NCI-H1694 treated with DMSO at 0.1 percent for 48 hours (cell line): ENCODE measurements at places on chromosomes 5 and 9.
A peak's percentile ranks its signal among the peaks of the same experiment; 100 is the strongest.

DNA sequence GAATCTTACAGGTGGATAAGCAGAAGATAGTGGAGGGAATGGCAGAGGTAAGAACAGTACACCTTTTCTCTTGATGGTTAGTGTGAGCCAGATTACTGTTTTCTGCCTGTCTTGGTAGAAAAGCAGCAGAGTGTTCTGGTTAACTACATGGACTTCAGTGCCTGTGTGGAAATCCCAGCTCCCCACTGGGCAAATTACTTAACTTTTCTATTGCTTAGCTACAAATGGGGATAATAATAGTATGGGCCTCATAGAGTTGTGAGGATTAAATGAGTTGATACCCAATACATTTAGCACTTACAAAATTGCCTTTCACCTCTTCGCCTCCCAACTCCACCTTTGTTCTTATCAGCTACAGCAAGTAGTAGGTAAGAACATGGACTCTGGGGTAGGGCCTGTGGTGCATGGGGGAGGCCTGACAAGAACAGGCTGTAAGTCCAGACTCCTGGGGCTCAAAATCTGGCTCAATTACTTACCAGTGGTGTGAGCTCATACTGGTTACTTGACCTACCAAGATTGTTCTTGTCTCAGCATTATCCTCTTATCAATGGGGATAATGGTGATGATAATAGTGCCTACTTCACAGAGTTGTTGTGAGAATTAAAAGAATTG is 125.1 kb downstream of the LIFR start:
- no peak for DNase-seq

DNA sequence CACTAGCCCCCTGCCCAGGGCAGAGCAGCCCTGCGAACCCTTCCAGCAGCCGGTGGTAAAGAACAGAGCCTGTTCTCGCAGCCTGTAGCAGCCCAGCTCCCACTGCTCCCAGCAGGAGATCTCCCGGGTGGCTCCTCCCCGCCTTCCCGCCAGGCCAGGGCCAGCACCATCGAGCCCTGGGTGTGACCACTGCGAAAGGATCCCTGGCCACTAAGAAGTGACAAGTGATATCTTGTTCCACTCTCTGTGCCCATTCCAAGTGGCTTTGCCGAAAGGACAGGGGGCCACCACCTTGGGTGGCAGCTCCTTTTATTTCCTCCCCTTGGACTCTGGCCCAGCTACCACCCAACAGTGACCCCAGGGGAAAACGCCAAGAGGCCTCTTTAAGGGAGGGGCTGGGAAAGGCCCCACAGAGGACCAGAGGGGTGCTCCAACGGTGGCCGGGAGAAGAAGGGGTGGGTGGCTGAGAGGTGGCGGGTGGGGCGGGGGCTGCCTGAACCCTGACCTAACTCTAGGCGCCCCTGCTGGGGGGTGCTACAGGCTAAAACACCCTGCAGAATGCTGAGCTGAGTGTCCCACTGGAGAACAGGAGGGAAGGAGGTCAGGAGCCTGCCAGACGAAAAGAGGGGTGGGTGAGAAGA is 1.6 kb downstream of the NACC2 start:
- DNase-seq = no peak

DNA sequence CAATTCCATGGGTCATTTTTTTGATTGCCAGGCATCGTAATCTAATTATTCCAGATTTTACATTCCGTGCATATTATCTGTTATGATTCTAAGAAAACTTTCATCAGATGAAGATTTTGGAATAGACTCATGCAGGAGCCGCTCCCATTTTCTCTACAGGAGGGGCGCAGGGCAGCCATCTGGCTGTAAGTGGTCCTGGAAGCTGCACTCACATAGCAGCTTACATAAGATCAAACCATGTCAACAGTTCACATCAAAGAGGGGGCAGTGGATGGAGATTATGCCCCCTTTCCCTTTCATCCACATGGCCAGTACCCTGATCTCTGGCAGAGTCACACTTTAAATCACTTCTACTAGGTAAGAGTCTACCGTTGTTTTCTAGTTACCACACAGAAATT is 73.3 kb upstream of the PCA3 start:
- no peak for DNase-seq

DNA sequence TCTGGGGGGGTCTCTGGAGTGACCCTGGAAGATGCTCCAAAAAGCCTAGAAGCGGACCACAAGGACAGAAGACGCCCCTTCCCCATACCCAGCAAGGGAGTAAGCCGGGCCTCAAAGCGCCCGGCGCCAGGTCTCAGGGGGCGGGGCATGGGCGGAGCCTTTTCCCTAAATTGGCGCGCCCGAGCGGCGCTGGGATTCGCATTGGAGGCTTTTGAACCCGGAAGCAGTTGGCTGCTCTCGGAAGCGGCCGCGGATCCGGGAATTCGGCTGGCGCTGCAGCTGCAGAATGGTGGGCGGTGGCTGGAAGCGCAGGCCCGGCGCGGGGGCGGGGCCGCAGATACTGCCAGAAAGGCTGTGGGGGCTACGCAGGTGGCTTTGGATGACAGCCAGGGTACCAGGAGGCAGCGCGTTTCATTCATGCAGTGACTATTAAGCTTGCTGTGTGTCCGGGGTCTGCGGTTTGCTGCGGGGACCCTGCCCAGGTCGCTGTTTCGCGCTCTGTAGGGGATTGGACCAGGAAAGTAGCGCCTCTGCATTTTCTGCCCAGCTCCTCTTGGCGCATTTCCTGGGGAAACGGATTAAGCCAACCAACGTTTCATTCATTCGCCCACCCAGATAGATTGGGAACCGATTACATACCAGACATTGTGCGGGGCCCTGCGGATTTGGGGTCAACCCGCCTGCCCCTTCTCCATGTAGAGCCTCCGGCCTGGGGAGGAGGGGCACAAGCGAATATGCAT is 83.0 kb upstream of the FREM1 start:
- peak; percentile 87 for DNase-seq

DNA sequence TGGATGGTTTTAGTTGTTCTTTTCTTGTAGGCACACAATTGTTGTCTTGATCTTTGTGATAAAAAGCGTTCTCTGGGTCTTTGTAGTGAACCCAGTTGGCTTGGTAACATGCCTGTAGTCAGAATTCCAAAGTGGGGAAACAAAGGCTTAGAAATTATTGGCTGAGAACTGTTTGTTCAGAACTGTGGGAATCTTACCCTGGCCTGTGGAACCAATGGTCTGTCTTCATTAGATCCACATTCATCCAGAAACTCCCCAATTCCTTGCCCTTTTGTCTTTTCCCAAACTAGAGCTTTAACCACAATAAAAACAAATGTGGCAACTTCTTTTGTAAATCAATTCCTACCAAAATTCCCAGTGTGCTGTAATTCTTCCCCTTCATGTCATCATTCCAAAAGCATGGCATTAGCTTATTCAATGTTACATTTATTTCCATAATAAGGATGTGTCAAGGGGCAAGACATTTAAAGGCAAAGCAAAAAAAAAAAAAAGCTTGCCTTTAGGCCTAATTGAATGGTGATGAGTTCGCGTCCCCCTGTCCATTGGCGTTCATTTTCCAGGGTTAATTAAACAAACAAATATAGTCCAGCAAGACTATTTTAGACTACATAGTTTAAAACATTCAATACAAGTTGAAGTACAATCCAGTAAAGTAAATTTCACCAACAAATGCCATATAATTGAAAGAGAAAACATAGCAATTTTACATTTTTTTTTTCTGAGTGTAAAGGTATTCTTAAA is 249.8 kb upstream of the ZNF608 start:
- no peak for DNase-seq

DNA sequence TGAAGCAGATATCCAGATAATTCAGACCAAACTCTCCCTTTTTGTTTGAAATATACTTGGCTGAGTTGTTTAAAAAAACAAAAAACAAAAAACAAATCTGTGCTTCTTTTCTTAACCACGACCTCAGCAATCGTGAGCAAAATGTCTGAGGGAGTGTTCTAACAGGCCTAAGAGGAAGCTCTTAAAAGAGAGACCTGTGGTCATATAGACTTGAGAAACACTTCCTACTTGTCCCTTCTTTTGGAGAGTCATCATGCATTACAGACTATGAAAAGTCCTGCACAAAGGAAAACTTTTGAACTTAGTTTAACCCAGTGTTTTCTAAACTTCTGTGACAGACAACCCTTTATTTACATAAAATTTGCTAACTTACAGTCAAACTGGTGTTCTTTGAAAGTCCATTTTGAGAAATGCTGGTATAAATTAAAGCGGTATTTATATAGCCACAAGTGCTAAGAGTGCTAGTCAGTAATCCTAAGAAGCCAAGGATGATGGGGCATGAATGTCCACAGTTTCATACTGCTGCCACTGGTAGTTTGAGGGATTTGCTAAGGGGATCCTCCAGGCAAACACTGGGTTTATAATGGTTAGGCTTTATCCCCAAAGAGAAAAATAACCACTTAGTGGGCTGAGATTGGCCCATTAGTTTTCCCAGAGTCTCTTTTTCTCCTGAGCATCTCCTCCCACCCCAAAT is 199.8 kb downstream of the LRRC70 start:
- no peak for DNase-seq

DNA sequence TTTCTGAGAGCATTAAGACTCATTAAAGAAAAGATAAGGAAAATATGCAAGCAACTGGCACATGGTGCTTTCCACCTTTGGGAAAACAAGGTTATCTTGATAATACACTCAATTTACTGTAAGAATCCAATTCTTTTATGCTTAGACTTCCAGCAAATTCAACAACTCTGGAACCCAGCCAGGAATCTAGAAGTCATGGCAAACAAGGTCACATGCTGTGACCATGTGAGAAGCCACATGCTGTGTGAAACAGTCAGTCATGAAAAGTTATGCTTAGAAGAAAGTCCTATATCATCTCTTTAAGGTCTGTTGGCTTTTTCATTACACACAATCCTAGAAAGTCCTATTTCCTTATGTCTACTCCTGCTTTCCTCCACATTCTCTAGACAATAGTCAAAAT is 581.8 kb upstream of the C9orf72 start:
- no peak for DNase-seq

DNA sequence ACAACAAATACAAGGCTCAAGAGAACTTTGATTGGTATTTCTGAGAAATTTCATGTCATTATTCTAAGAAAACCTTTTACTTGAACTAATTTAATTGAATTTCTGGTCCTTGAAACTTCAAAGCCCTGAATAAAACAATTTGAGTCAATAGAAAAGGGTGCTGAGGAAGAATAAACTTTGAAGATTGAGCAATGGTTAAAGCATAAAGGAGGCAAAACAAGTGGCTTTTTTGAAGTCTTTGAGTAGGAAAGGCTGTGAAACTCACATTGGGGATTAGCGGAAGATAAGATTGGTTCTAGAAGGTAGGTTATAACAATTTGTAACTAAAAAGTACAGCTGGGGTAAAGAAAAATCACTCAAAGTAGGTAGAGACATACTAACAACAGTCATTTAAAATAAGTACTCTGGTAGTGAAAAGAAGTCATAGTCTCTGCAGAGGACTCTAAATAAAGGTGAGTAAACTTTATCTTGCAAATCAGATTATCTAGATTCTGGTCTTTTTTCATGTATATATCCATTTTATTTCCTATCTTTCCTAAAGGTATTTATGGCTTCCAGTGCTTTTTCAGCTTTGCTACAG is 6.4 kb upstream of the PLPP1 start:
- DNase-seq = no peak

GRCh38 chr5:53472720-53473510 is 7.5 kb upstream of the FST start:
- DNase-seq = no peak

DNA sequence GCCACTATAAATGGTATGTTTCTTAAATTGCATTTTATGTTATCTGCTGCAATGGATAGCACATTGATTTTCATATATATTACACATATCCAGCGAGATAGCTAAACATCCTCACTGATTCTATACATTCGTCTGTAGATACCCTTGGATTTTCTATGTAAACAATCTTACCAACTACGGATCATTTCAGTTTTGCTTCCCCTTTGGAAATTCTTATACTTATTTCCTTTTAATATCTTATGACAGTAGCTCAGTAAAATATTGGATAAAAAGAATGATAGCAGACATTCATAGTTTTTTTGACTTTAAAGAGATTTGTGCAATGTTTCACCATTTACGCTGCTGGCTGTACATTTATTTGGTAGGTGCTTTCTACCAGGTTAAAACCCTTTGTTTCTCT is 254.9 kb downstream of the SYK start:
- DNase-seq = no peak

- DNase-seq = no peak
These were observed 41.8 kb downstream of the LMNB1 start for GRCh38 chr5:126818736-126819135.

DNA sequence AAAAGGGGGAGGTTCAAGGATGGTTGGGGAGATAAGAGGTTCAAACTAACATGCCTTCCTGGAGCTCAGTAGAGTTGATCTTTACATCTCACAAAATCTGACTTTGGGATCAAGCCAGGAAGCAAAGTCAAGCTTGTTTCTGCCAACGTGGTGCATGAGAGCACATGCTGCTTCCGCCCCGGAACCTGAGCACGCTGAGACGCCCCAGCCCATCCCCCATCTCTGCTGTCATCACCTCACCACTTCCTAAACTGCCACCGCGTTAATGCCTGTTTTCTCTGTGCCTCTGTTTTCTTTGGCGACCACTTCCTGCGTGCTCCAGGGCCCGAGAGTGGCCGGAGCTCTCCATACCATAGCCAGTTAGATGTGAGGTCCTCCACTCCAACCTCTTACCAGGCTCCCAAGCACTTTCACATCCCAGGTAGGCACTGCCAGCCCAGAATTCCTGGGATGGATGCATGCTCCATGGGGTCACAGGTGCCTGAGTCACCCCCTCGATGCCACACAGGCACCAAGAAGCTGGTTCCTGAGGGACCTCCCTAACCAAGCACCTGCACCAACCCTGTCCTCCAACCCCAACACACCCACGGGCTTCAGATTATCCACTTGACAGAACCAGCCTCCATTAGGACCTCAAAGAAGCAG is 31.2 kb upstream of the AFAP1L1 start:
- DNase-seq = no peak

- no peak for DNase-seq
These were observed 414.5 kb upstream of the ARRDC3 start for GRCh38 chr5:91797576-91797975.

GRCh38 chr9:121878271-121878822 is 214.8 kb downstream of the TTLL11 start:
- DNase-seq = peak; percentile 27

- DNase-seq = no peak
These were observed 18.9 kb upstream of the CLINT1 start for GRCh38 chr5:157877821-157878220.

DNA sequence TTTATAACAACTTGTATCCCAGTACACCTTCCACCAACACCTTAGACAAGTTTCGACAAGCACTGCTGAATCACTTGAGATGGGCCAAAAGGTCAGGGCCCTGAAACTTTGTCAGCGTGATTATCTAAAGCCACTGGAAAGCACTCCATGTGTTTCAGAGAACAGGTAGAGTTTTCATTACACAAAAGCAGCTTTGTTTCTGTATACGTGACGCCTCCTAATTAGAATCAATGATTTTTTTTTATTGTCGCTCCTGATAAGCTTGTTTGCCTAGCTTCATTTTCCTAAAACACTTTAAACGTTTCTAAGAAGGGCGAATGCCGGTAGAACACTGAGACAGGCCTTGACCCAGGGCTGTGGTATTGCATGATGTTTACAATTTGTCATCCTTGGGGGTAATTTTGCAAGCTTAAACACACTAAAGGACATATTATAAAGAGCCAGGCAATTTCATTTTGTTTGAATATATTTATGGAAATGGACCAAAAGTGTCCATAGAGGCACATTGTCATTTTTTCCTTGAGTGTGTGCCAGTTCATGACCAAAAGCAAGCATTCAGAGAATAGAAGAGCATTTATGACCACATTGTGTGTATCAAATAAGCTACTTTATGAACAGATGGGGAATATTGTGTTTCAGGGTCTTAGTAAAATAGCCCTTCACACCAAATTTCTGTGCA is 193.6 kb downstream of the GLIS3 start:
- no peak for DNase-seq
